NCI-H524 treated with DMSO at 0.1 percent for 48 hours (cell line): ENCODE measurements at places on chromosomes 5 and 9.

- no peak for DNase-seq
Observed at GRCh38 chr5:59001154-59001553, 418.3 kb downstream of the RAB3C start.

DNA sequence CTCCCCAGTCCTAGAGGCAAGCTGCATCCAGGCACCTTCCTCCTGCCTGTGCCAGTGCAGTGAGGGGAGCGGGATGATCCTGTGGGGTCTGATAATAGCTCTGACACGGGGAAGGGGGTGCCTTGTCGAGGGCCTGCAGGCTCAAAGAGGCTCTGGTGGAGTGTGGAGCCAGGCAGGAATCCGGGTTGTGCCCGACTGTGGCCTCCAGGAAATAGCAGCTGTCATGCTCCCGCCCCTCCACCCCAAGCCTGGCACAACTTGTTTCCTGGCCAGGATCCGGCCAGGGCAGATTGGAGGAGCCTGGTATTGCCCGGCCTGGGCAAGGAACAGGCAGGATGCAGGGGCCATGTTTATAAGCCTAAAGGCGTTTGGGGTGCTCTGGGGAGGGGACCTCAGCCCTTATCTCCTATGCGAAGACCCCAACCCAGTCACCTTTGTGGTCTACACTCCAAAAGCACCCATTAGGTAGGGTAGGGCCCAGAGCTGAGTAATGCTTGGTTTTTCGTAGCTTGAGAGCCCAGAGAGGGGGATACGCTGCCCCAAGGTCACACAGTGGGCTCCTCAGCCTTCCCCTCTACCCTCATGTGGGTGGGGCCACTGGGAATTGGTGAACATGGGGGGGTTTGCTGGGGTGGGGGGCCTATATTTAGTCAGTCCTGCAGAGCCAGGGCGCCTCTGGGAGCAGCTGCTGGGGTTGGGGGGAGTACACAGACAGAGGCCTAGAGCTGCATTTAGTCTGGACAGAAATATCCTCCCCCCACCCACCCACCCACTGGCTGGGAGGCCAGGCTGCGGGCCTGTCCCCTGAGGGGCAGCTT, 12.2 kb downstream of the CXXC5 start:
- DNase-seq, result no peak

DNA sequence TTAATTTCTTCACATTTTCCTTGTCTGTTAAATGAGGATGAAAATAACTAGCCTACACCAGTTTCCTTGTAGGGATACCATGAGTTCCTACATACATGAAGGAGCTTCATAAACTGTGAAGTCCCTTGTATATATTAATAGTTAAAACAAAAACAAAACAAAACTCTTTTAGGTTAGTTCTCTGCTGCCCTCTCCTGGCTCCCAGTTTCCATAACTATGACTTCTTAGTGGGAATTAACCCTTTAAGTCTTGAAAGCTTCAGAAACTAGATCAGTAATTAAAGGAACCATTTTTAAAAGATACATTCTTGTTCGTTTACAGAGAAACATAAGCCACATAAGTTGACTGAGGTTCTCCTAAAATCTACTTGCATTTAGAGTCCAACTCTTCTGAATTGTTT, 500.0 kb upstream of the C9orf72 start:
- DNase-seq, result no peak

- no peak for DNase-seq
Observed at GRCh38 chr5:31948006-31948405, 226.1 kb downstream of the GOLPH3 start.

GRCh38 chr5:179033004-179033580, 9.5 kb downstream of the ZNF879 start:
- DNase-seq, result no peak

GRCh38 chr9:9002826-9003583, 1203.4 kb upstream of the DMAC1 start:
- DNase-seq, result peak; percentile 43

DNA sequence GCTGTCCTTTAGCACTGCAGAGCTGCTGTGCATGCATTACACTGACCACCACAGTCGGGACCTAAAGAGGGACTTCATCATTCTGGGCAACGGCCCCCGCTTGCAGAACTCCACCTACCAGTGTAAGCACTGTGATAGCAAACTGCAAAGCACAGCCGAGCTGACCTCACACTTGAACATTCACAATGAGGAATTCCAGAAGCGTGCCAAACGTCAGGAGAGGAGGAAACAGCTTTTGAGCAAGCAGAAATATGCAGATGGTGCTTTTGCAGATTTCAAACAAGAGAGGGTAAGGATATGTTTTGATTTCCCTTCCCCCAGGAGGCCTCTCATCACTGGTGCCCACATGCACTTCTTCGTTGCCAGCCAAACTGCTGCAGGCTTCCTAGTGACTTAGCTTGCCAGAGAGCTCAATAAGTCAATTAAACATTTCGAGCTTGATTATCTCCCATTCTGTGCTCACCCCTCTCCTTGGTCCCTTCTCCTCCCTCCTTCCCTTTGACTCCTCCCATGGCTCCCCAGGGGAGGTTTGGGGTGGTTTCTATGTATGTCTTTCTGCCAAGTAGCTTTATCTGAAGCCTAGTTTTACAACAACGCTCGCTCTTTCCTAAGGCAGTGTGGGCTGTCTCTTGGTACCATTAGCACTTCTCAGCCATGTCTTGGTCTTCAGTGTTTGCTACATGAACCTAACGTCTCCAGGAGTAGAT, 66.7 kb downstream of the ZNF462 start:
- DNase-seq, result no peak

DNA sequence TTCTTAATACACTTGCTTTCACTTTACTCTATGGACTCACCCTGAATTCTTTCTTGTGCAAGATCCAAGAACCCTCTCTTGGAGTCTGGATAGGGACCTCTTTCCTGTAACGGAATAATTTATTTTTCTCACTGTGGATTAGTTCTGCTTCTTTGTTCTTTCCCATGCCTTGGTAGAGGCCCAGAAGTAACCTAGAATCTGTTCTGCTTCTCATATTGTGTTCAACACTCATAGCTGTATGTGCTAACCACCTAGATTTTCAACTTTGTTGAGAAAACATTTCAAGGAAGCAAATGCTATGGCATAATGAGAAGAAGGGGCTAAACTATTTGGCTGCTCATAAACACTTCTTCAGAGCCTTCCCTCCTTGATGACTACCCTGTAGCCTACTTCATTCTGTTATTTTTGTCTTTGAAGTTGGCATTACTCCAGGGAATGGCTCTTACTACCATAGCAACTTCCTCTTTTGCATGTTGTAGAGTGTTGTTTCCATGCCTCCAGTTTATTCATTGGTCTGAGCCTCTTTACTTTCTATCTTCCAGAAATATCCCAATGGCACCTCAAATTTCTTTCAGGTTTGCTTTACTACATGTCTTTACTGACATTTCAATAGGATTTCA, 74.3 kb downstream of the KIAA0825 start:
- no peak for DNase-seq

DNA sequence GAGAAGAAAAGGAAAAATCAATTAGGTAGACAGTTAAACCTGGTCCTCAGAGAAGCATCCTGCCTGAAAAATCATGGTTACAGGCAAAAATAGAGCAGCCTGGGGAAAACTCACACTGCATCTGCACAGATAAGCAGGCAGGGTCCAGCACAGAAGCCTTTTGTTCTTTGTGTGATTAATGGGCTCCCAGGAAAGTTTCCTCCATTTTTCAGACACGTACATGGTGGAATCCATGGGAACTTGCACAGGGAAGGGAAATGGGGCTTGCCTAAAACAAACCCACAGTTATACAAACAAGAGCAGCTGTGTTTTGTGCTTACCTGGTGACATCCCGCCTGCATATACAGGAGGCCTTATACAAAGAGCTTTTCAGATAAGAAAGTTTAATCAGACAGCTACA, 243.9 kb upstream of the ATP10B start:
- DNase-seq, result no peak

- DNase-seq, result no peak
Observed at GRCh38 chr9:87405677-87406542, 91.8 kb upstream of the DAPK1 start.

DNA sequence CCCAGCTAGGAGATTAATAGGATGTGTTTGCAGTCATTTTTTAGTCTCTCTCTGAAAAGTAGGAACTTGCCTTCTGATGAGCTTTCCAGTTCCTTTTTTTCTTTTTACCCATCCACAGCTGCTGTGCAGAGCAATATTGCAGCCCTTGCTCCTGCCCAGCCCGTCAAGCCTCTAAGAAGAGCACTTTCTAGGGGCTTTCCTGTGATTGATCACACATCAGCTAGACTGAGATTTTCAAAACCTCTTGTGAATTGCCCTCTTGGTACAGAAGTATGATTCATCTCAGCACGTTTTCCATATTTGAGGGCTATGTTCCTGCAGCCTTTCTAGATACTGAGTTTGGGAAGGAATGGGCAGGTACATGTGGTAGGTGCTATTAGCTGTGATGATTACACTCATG, 93.9 kb downstream of the GALNT10 start:
- DNase-seq, result no peak

- no peak for DNase-seq
Observed at GRCh38 chr9:136848393-136849037, 694 bp upstream of the PHPT1 start.

DNA sequence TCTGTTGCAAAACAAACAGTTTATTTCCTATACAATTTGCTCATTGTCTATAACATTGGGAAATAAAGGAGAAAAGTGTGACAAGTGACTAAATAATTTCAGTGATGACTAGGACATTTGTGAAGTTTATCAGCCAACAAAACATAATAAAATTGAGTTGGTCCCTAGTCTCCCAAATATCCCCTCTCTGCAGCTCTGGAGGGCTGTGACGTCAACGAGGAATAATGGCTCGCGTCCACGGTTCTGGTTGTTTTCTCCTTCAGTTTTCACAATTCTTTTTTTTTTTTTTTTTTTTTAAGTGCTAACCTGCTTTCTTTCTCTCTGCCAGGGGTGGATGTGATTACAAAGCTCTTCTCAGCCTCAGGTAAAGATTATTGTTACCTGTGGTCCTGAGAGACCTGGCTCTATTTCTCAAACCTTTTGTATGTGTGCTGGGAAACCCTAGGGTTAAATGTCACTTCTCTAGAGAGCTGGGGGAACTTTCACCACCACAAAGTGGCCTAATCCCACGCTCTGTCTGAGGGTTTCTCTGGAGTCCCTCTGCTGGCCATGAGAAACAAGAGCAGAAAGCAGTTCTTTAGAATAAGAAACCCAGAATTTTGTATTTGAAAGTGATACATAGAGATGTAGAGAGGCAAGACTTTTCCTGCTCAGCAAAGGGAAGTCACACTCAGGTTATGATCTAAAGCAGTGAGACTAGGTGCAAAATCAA, 36.2 kb upstream of the ANKRD55 start:
- no peak for DNase-seq

GRCh38 chr9:88578121-88579049, 43.4 kb downstream of the NXNL2 start:
- no peak for DNase-seq
